ENCODE measurements at places on chromosomes 1 and 21. TPM values are rescaled to one million over a fixed set of nuclear protein-coding genes. Genes with fewer than 3 reads are reported as not detected.

DNA sequence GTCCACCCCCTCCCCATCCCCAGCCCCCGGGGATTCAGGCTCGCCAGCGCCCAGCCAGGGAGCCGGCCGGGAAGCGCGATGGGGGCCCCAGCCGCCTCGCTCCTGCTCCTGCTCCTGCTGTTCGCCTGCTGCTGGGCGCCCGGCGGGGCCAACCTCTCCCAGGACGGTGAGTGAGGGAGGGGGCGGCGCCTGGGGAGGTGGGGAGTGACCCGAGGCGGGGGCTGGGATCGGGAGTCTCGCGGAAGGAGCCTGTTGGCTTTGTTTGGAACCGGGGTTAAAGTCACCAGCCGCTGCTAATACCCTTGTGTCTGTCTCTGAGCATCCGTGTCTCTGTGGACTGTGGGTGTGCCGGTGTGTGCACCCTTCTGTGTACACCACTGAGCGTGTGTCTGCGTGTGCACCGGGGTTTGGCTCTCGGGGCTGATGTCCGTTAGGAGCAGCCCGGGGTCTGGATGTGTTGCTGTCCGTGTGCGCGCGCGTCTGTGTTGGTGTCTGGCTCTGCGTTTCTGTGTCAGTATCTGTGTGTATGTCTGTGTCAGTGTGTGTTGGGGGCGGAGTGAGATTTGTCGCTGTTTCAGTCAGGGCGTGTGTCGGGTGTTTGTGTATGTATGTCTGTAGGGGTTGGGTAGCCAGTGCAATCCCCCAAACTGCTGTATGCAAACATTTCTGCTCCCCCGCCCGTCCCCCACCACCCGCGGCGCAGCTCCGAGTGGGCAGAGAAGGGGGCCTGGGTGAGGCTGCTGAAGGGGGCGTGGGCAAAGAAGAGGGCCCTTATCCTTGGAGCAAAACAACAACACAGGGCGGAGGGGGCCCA, 480 bp downstream of the CADM3 start:
- DNase-seq, result no peak

ZBTB37 gene
- 10.9 TPM for total RNA-seq

BATF3 gene
- total RNA-seq, result 12.5 TPM

DNA sequence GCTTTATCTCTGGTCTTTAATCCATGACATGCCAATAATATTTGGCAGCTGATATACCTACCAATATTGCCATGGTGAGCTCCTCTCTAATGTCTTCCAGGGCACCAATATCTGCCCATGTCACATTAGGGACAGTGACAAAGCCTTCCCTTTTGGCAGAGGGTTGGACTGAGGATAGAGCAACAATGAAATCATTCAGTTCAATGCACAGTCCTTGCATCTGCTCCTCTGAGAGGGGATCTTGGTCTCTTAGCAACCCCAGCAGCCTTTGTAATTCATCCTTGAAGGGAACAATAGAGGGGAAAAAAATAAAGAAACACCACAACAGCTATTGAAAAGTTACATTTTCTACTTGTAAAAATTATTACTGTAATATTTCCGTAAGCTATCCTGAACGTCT, 42.3 kb downstream of the NVL start:
- no peak for DNase-seq

GRCh38 chr1:18139198-18139981, 31.8 kb downstream of the IGSF21 start:
- no peak for DNase-seq

DNA sequence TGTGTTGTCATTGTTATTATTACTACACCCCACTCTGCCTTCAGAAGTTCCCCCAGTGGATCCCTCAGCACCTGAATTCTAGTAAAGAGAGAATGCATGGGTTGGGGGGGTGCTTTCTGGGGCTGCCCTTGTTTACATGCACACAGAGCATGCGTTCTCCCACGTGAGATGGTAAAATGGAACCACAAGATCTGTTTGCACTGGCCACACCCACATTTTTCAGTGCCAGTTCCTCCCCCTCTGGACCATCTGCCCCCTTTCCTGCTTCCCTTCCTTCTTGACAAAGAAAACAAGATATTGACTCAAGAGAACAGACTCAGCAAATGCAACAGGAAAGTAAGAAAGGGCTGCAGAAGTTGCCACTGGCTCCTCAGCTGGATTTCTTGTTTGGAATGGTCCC, 8.9 kb downstream of the SLC6A17 start:
- no peak for DNase-seq

NFASC gene
- total RNA-seq, result 0.23 TPM

ZNF683 gene
- total RNA-seq, result 0.17 TPM

TRMT13 gene
- total RNA-seq, result 20.4 TPM

FAM43B gene
- not detected for total RNA-seq

GRCh38 chr1:155471891-155472290, 90.7 kb downstream of the ASH1L start:
- no peak for DNase-seq

- DNase-seq, result no peak
These were observed 345.7 kb upstream of the RUNX1 start for GRCh38 chr21:35394634-35395369.

SH2D1B gene
- total RNA-seq, result not detected

NPPA gene
- not detected for total RNA-seq

GRCh38 chr21:19026911-19027310, 623.3 kb upstream of the TMPRSS15 start:
- no peak for DNase-seq

- DNase-seq, result peak; percentile 18
These were observed at the start of gene CTSS for GRCh38 chr1:150765296-150765976. TSS of gene CTSS (minus strand) at chr1:150765778. CDS start at chr1:150764763, 1,015 bp downstream.

DNA sequence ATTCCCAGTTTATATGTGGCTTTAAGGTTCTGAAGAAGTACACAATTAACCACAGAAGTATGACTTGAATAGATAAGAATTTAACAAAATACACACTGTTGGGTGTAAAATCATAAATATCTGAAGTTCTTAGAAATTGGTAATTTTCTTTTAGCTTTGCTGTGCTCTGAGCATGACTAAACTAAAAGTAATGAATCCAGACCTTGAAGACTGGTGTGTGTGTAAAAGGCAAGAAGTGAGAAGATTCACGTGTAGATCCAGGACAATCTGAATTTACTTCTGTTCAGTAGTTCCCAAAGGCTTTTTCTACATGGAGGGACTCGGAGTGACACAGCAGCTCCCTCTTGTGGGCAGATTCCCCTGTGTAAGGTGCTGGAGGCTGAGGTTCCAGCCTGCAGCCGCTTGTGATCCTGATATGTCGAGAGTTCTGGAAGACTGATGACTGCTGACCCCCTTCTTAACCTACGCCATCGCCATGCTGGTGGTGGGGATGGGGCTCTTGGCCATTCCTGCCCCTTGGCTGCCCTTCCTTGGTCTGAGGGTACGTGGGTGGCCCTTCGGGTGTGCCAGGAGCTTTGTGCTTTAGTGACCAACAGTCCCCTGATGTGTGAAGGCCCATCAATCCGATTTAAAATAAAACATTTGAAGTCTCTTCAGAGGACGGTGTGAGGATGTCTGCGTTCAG, 62.7 kb downstream of the ADARB1 start:
- DNase-seq, result peak; percentile 79

NADK gene
- total RNA-seq, result 76.6 TPM

DNA sequence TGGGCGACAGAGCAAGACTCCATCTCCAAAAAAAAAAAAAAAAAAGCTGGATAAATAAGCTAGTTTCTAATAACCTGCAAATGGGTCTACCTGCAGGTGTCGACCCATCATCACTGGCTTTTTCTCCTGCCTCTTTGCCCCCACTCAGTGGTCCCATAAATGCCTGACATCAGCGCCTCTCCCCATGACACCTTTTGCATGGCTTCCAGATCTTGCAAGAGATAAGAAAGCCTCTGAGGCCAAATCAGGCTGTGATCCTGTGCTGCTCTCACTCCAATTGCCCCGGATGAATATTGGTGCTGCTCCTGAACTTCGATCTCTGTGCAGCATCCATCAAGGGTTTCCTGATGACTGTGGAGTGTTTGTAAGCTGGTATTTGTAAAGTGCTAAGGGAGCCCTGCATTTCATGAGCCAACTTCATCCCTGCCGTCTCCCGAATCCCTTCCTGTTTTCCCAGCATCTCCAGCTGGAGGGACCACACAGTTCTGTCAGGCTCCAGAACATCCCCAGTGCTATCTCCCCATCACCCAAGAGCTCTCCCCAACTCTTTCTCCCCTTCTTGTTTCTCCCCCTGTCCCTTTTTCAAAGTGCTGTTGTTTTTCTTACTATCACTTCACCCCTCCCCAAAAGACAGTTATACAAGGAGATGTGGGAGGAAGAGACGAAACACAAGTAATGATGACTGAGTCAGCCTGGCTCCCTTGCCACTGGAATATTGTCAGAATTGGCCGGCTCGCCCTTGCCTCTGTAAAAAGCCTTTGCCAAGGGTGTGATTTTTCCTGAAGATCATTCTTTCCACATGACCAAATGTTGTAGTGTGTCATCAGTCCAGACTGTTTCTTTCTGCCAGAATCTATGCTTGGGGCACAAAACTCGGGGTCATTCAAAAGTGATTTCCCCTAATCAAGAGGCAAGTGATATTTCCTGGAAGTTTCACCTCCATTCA, 2.8 kb upstream of the EFHD2 start:
- no peak for DNase-seq

DNA sequence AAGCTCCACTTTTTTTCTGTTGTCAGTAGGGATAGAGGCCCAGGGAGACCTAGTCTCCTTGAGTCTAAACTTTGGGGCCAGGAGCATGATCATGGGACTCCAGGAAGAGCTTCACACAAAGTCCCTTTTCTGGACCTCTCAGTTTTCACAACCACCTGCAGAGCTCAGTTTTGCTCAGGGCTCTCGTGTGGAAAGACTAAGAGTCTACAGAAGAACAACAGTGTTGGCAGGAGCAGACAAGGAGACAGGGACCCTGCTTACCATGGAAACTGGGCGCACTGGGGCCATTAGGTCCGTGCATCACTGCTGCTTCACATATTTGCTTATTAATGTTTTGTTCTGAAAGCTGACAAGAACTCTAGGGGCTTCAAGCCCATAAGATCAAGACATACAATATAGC, 63.9 kb upstream of the HSD17B7 start:
- no peak for DNase-seq

GRCh38 chr21:39680216-39680615, 64.8 kb upstream of the IGSF5 start:
- no peak for DNase-seq

- DNase-seq, result no peak
These were observed 8.1 kb upstream of the NTNG1 start for GRCh38 chr1:107132780-107133179.

DNA sequence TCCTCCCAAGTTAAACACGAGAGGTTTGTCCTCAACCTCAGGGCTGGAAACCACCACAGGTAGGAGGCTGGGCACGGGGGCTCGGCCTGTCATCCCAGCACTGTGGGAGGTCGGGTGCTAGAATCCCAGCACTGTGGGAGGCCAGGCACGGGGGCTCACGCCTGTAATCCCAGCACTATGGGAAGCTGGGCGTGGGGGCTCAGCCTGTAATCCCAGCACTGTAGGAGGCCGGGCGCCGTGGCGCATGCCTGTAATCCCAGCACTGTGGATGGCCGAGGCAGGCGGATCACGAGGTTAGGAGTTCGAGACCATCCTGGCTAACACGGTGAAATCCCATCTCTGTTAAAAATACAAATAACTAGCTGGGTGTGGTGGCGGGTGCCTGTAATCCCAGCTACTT, 6.7 kb upstream of the CDK11A start:
- no peak for DNase-seq

A3GALT2 gene
- not detected for total RNA-seq

DNA sequence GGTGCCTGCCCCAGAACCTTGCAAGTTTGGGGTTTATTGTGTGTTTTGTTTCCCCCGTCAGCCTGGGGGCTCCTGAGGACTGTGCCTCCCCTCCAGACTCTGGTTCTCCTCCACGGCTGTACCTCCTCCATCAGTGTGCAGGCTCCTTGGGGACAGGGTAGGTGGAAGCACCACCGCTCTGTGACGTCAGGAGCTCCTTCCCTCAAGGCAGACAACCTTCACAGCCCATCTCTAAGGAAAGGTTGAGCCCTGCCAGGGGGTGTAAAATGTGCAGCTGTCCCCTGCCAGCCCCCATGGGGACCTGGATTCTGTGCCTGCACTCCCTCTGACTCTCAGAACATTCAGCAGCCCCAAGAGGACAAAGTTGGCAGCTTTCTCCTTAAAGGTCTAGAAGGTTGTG, 465 bp upstream of the HSPB7 start:
- no peak for DNase-seq

- DNase-seq, result no peak
These were observed 34.1 kb downstream of the RGSL1 start for GRCh38 chr1:182484067-182484466.

NBPF12 gene
- total RNA-seq, result 18.0 TPM

UBE2U gene
- total RNA-seq, result not detected

MRPL39 gene
- 36.0 TPM for total RNA-seq

DNA sequence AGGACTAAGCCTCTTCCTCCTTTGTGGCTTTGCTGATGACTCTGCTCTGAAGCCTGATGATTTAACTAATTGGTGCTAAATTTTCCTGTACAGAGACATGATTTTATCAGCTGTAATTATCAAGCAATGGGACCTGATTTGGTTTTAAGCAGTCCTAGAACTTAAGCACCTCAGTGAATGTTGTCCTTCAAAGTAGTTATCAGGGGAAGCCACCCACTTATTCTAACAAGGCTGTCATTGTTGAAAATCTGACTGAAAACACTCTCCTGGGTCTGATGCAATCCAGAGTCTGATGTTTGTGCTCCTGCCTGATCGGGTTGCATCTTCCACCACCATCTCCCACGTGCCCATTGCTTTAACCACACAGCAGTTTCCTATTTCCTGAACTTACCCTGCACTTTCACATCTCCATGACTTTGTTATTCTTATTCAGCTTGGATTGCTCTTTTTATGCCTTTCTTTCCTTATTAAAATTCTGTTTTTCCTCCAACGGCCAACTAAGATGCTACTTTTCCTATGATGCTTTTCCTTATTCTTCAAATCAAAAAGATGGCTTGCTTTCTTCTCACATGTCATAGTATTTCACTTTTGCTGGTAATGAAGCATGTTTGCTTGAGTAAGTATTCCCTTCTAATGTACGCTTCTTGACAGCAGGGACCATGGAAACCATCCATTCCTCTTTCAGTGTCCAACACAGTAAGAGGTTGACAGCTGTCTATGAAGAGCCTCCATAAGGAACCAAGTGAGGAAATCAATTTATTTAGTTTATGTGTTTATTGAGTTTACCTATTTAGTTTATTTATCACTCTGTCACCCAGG, 55.0 kb downstream of the S1PR1 start:
- peak; percentile 72 for DNase-seq

ZFP69 gene
- 2.7 TPM for total RNA-seq

DFFA gene
- total RNA-seq, result 28.1 TPM

- DNase-seq, result no peak
These were observed 37.5 kb upstream of the FMN2 start for GRCh38 chr1:240054109-240054701.

CR1L gene
- not detected for total RNA-seq

- DNase-seq, result no peak
These were observed 2.4 kb upstream of the C1orf116 start for GRCh38 chr1:207034998-207035397.

- DNase-seq, result no peak
These were observed 23.1 kb downstream of the KIAA0040 start for GRCh38 chr1:175169286-175170018.

ZNF593OS gene
- not detected for total RNA-seq

DNA sequence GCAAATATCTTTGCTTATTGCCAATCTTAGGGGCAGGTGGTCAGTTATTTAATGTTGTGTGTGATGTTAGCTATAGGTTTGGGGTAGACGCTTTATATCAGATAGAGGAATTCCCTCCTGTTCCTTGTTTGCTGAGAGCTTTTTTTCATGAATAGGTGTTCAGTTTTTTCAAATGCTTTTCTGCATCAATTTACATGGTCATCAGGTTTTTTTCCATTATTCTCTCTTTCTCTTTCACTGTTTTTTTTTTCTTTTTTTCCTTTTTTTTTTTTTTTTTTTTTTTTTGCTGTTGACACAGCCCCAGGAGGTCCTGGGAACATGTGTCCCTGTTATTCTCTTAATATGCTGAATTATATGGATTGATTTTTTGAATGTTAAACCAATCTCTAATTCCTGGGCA, 3.0 kb upstream of the SLC25A33 start:
- no peak for DNase-seq

FLG2 gene
- total RNA-seq, result not detected

Data from activated CD4-positive, alpha-beta T cell treated with anti-CD3 and anti-CD28 coated beads, Interleukin-2, amount 10 ng/mL, durations not matched to agents 7 days and 5 days (primary cell).